Stimulated activated CD4-positive, alpha-beta T cell treated with anti-CD3 and anti-CD28 coated beads, Interleukin-1b, Interleukin-23, amount 100 ng/mL, for 1 hour (primary cell): ENCODE measurements at places on chromosomes 16 and 17.

GRCh38 chr17:48163809-48164208, 56.2 kb downstream of the SNX11 start:
- DNase-seq, result no peak

- no peak for DNase-seq
These were observed 183.6 kb downstream of the MYO1D start for GRCh38 chr17:32693194-32693897.

GRCh38 chr16:11322823-11323222, 22.4 kb upstream of the RMI2 start:
- DNase-seq, result no peak

DNA sequence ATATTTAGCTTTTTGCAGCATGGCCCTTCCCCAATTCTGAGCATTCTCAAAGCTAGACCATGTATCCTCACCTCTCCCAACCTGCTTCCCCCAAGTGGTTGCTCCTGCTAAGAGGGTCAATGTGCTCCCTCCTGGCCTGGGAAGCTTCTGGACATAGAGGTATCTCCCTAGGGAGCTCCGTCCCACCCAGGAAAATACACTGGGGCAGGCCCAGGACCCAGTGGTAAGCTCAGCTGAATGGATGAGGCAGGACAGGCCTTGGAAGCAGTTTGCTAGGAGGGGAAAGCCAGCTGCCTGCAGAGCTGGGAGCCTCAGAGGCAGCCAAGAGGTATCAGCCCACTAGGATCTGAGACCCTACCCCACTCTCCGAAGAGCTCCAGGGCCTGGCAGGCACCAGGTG, 1721.6 kb downstream of the TP53TG3F start:
- no peak for DNase-seq

DNA sequence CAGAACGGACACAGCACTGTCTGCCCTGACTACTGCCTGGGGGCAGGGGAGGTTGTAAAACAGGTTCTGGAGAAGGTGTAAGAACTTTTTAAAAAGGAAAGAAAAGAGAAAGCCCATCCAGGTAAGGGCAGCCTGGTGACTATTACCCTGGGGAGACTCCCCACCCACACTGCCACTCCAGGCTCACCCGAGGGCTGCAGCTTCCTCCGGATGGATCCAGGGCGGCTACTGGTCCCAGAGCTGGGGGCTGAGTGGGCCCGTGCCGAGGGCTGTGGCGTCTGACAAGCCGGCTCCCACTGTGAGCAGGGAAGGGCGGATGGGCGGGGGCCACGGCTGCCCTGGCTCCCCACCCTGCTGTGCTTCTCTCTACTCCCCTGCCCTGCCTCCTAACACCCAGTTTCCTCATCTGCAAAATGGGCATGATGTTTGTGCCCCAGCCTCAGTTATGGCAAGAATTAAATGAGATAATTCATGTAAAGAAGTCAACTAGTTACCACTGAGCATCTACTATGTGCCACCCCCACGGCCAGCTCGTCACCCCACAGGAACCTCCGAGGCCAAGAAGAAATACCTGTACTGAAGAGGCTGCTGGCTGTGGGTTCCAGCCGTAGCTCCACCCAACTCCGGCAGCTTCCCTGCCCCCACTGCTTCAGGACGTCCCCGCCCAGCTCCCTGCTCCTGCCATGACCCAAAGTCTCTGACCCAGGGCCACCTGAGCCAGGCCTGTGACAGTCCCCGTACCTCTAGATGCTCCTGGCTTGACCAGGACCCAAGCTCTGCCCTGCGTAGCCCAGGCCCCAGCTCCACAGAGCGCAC, 24.2 kb downstream of the KATNB1 start:
- no peak for DNase-seq

- no peak for DNase-seq
These were observed 407.6 kb downstream of the MAF start for GRCh38 chr16:79192904-79193303.

- DNase-seq, result no peak
These were observed 310.7 kb upstream of the ASIC2 start for GRCh38 chr17:33603789-33604188.

GRCh38 chr16:4064950-4065352, 51.3 kb downstream of the ADCY9 start:
- no peak for DNase-seq

DNA sequence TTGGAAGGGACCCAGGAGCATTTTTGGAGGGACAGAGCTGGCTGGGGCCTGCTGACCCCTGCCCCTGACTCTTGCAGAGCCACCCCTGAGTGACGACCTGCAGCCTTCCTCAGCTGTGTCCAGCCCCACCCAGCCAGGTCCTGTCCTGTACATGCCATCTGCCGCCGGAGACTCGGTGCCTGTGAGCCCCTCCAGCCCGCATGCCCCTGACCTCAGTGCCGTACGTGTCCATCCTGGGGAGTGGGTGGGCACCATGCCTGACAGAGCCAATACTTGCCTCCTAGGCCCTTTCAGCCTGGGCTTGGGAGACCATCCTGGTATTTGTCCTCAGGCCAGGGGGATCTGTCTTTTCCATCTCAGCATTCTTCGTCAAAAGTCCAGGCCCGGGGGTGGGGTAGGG, 27.5 kb downstream of the UNC13D start:
- no peak for DNase-seq

- DNase-seq, result no peak
These were observed 1.6 kb downstream of the ZNF598 start for GRCh38 chr16:2008009-2008526.

- DNase-seq, result no peak
These were observed 562.4 kb upstream of the SALL1 start for GRCh38 chr16:51713502-51713901.

- DNase-seq, result no peak
These were observed 90.7 kb upstream of the CDC42EP4 start for GRCh38 chr17:73402466-73402865.

- no peak for DNase-seq
These were observed 29.6 kb downstream of the ACSF3 start for GRCh38 chr16:89123001-89123830.

GRCh38 chr17:71432378-71433315, 688.2 kb upstream of the SOX9 start:
- no peak for DNase-seq

GRCh38 chr17:33202796-33203495, 90.1 kb downstream of the ASIC2 start:
- no peak for DNase-seq

DNA sequence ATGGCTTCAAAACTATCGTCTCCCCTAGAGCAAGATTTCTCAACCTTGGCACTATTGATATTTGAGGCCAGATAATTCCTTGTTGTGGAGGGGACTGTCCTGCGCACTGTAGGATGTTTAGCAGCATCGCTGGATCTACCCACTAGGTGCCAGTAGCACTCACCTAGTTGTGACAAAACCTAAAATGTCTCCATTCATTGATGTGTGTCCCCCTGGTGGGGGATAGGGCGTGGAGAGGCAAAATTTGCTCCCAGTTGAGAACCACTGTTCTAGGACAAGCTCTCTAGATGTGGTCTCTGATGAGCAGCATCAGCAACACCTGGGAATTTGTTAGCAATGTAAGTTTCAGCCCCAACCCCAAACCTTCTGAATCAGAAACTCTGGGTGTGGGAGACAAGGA, 259.0 kb downstream of the XYLT1 start:
- DNase-seq, result no peak

- no peak for DNase-seq
These were observed 215.3 kb upstream of the KIF2B start for GRCh38 chr17:53607475-53607874.
